ENCODE measurements at places on chromosomes 1 and 21. TPM values are rescaled to one million over a fixed set of nuclear protein-coding genes. Genes with fewer than 3 reads are reported as not detected.

- no peaks in the 10 kb centered on the region for H3K4me1 ChIP-seq
- no peak overlapping the region for H3K4me3 ChIP-seq
These were observed 21.7 kb downstream of the PDXK start for GRCh38 chr21:43740497-43741156.

DNA sequence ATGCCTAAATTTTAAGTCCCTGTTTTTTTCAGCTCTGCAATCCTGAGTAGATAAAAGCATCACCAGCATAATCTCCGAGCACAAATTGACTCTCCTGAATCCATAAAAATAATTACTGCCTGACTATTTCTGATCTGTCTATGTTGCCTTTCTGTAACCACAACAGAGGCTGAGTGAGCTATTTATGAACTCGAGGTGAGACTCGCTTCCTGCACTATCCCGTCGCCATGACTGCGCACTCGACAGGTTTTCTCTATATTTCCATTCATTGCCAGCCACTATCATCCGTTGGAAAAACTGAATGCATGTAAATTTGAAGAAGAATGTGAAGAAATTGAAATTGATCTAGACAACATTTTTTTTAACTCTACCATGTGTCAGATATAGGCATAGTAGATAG is 897.2 kb downstream of the ADGRL2 start:
- no peaks in the 10 kb centered on the region for H3K36me3 ChIP-seq
- no peak for DNase-seq
- H3K4me3 ChIP-seq: no peak overlapping the region
- H3K27me3 ChIP-seq: no peaks in the 10 kb centered on the region
- no peaks in the 10 kb centered on the region for H3K4me1 ChIP-seq
- H3K27ac ChIP-seq: no peak overlapping the region

- H3K4me3 ChIP-seq: no peak overlapping the region
- no peak overlapping the region for H3K27ac ChIP-seq
- no peaks in the 10 kb centered on the region for H3K27me3 ChIP-seq
- no peaks in the 10 kb centered on the region for H3K36me3 ChIP-seq
- no peak for DNase-seq
These were observed 18.8 kb upstream of the LHX4 start for GRCh38 chr1:180211156-180211859.

DNA sequence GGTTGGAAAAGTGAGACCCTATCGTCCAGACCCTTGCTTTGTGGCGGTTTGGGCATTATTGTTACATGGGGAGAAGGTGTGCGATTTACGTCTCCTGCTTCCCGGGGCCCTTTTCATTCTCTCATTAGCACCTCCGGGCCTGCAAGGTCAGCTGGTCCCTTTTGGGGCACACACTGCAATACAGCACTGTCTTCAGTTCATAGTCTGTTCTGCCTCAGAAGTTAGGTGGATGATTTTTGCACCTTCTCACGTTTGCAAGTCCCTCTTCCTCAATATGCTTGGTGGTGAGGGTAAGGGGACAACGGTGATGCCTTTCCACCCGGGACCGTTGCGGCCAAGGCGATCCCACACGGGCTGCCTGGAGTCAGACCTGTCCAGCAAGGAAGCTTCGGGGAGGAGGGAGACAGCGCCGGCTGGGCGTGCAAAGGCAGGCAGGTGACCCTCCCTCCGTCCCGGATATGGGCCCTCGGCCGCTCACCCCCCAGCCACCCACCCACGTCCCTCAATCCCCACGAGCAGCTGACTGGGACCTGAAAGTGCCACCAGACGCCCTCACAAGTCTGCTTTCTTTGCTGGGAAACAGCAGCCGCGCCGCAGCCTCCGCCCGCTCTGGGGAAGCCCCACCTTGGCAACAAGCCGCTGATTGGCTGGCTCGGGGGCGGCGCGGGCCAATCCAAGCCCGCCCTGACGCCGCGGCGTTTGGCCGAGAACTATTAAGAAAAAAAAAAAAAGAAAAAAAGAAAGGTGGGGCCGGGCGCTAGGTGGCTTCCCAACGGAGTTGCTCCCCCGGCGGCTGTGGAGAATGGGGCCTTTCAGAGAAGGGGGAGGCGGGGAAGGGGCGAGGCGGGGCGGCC is 21.7 kb downstream of the BTG2 start:
- H3K27ac ChIP-seq: peak overlapping the region; percentile 100
- no peaks in the 10 kb centered on the region for H3K36me3 ChIP-seq
- peaks cover 77% of the 10 kb centered on the region for H3K4me1 ChIP-seq
- DNase-seq: peak; percentile 98

DNA sequence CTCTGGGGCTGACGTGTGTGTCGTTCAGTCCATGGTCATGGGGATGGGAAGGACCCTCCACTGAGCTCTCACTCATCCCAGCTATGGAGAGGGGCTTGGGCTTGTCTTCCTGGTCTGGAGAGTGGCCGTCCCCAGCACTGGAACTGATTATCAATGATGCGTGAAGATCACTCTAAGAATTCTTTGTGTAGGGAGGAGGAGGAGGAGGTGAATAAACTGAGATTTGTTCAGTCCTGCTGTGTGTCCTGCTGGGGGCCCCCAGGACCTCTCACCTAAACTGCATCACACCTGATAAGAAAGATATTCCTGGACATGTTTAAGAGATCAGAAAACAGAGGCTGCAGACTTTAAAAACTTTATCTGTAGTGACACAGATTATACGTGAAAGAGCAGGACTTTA is 21.2 kb downstream of the RHOU start:
- H3K36me3 ChIP-seq: no peaks in the 10 kb centered on the region
- no peak overlapping the region for H3K4me3 ChIP-seq
- H3K27me3 ChIP-seq: no peaks in the 10 kb centered on the region
- no peaks in the 10 kb centered on the region for H3K4me1 ChIP-seq
- no peak for DNase-seq

GRCh38 chr1:207412845-207413244 is 41.3 kb upstream of the CR2 start:
- no peaks in the 10 kb centered on the region for H3K4me1 ChIP-seq
- no peak overlapping the region for H3K4me3 ChIP-seq
- H3K27me3 ChIP-seq: no peaks in the 10 kb centered on the region
- no peaks in the 10 kb centered on the region for H3K36me3 ChIP-seq
- no peak for DNase-seq
- H3K27ac ChIP-seq: no peak overlapping the region

- no peaks in the 10 kb centered on the region for H3K36me3 ChIP-seq
- H3K27ac ChIP-seq: no peak overlapping the region
- no peaks in the 10 kb centered on the region for H3K27me3 ChIP-seq
- H3K4me3 ChIP-seq: no peak overlapping the region
- no peak for DNase-seq
These were observed 223.6 kb upstream of the POU3F1 start for GRCh38 chr1:38269923-38270848.

- H3K36me3 ChIP-seq: peaks cover 65% of the 10 kb centered on the region
- no peak for DNase-seq
- H3K27ac ChIP-seq: no peak overlapping the region
- H3K4me3 ChIP-seq: no peak overlapping the region
These were observed 7.6 kb downstream of the CLSPN start for GRCh38 chr1:35762141-35762540.

DNA sequence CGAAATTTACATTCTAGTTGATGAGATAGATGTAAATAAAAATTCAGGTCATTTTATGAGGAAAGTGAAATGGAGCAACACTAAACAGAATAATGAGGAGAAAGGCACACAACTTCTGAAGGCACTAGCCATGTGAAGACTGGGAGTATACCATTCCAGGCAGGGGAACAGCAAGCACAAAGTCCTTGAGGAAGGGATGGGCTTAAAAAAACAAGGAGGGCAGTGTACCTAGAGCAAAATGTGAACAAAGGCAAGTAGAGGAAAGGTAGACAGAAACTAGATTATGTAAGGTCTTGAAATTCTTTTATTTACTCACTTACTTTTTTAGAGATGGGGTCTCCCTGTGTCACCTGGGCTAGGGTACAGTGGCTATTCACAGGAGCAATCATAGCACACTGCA is 54.1 kb upstream of the LRIG2 start:
- no peaks in the 10 kb centered on the region for H3K4me1 ChIP-seq
- no peak overlapping the region for H3K27ac ChIP-seq
- H3K4me3 ChIP-seq: no peak overlapping the region
- DNase-seq: peak; percentile 27
- H3K36me3 ChIP-seq: no peaks in the 10 kb centered on the region
- H3K27me3 ChIP-seq: no peaks in the 10 kb centered on the region

GRCh38 chr21:30598802-30599201 is at the start of gene KRTAP6-2:
KRTAP6-2 (minus strand) TSS chr21:30598902; CDS start chr21:30598874, 28 bp downstream.
- H3K27ac ChIP-seq: no peak within 1 kb of the TSS
- H3K36me3 ChIP-seq: no peaks in the 10 kb centered on the region

DNA sequence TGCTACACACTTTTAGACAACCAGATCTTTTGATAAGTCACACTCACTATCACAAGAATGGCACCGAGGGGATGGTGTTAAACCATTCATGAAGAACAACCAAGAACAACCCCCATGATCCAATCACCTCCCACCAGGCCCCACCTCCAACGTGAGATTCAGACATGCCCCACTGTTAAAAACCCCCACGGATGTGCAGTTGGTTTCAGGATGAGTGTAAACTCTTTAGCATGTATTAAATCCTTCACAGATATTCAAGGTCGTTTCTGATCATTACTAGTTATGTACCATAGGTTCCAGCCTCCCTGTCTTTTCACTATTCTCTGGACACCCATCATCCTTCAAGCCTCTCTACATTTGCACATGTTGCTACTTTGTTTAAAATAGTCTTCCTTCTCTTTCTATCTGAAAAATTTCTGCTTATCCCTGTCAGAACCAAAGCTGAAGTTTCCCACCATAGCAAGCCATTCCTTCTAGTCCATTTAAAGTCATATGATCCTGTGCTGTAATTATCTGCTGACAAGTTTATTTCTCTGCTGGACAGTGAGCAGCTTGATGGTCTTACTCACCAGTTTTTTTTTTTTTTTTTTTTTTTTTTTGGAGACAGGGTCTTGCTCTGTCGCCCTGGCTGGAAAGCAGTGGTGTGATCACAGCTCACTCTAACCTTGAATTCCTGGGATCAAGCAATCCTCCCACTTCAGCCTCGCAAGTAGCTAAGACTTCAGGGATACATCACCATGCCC is 36.8 kb downstream of the MAP10 start:
- no peak for DNase-seq
- H3K27me3 ChIP-seq: no peaks in the 10 kb centered on the region
- H3K4me3 ChIP-seq: no peak overlapping the region
- H3K4me1 ChIP-seq: no peaks in the 10 kb centered on the region

DNA sequence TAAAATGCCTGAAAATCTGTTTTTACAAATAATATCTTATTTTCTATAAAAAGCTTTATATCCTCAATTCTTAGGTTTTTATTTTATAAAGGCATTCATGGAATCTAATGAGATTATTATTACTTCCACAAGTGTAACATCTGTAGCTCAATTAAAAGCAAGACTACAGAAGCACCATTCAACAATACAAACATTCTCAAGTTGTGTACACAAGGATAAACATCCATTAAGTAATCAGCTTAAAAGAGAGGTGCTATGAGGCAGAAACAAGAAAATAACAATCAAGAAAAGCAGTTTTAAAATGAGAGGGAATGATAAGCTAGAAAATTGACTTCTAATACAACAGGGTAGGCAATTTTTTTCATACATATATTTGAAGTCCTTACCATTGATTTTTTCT is 326.1 kb downstream of the MRPL39 start:
- no peaks in the 10 kb centered on the region for H3K27me3 ChIP-seq
- H3K27ac ChIP-seq: no peak overlapping the region
- H3K4me1 ChIP-seq: no peaks in the 10 kb centered on the region
- no peaks in the 10 kb centered on the region for H3K36me3 ChIP-seq
- DNase-seq: no peak

- H3K4me3 ChIP-seq: no peak overlapping the region
- no peak overlapping the region for H3K27ac ChIP-seq
- no peaks in the 10 kb centered on the region for H3K27me3 ChIP-seq
- no peak for DNase-seq
- H3K4me1 ChIP-seq: no peaks in the 10 kb centered on the region
These were observed 22.0 kb upstream of the CAMK1G start for GRCh38 chr1:209561532-209561931.

DNA sequence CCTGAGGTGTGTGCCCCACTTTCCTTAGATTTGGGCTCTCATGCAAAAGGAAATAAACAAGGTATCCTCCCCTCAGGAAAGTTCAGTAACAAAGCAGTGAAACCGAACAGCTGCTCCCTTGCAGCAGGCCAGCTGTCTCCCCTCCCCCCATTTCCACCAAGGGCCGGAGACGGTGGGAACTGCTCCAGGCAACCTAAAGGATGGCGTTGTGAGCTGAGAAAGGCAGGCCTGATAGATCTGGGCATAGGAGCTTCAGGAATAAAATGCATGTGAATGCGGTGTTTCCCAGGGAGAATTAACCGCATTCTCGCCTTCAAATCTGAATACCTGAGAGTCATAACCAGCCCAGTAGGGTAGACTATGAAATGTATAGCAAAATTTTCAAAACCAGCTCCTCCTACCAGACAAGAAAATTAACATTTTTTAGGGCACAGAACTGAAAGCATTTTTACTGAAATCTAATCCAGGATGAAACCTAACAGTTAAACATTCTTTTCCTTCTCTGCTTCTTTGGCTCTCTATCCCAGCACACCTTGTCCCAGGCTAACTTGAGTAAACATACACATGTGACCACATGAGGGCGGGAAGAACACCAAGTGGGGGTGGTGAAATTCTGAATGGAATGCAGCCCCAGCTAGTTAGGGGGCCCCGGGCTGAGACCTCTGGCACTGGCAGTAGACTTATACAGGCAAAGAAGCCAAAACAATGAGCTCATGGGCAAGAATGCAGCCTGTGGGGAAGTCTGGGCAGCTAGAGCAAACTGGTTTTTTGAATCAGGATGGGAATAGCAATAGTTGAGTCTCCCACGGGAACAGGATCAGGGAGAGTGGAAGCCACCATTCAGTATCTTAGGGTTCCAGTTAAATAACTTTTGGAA is 11.5 kb downstream of the MCL1 start:
- peaks cover 89% of the 10 kb centered on the region for H3K4me1 ChIP-seq
- no peaks in the 10 kb centered on the region for H3K27me3 ChIP-seq
- H3K36me3 ChIP-seq: peaks cover 6% of the 10 kb centered on the region
- DNase-seq: peak; percentile 58
- peak overlapping the region; percentile 95 for H3K27ac ChIP-seq

- no peaks in the 10 kb centered on the region for H3K27me3 ChIP-seq
- no peaks in the 10 kb centered on the region for H3K36me3 ChIP-seq
- no peaks in the 10 kb centered on the region for H3K4me1 ChIP-seq
- H3K27ac ChIP-seq: no peak overlapping the region
- H3K4me3 ChIP-seq: no peak overlapping the region
These were observed 3.0 kb upstream of the FBLIM1 start for GRCh38 chr1:15755646-15756040.

DNA sequence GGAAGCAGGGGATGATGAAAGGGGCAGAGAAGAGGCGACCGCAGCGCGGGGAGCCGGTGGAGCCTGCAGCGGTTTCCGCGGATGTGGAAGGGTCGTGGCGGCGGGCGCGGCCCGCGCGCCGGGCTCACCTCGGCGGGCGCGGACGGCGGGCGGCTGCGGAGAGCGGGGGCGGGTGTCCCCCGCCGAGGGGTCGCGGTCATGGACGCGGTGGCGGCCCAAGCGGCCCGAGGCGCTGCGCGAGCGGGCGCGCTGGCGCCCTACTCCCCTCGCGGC is 572 bp downstream of the LPGAT1 start:
- H3K27ac ChIP-seq: peak overlapping the region; percentile 64
- peak overlapping the region; percentile 84 for H3K4me3 ChIP-seq
- no peaks in the 10 kb centered on the region for H3K27me3 ChIP-seq
- no peak for DNase-seq

GRCh38 chr1:246827396-246827795 is 103.2 kb downstream of the SCCPDH start:
- no peaks in the 10 kb centered on the region for H3K4me1 ChIP-seq
- no peaks in the 10 kb centered on the region for H3K27me3 ChIP-seq
- no peak overlapping the region for H3K27ac ChIP-seq
- no peaks in the 10 kb centered on the region for H3K36me3 ChIP-seq
- H3K4me3 ChIP-seq: no peak overlapping the region
- DNase-seq: no peak

Gene PCP4L1
- total RNA-seq: not detected

Gene SPATA21
- 1.4 TPM for total RNA-seq

Gene AGT
- not detected for total RNA-seq

Gene TFF3
- total RNA-seq: not detected

Gene FNDC5
- total RNA-seq: not detected

Gene LRRC38
- total RNA-seq: not detected

Gene CELA3B
- total RNA-seq: not detected

Measured in Karpas-422 (cell line).